ENCODE measurements at places on chromosomes 2 and 18.
A peak's percentile ranks its signal among the peaks of the same experiment; 100 is the strongest.

- no peak for DNase-seq
Measured at GRCh38 chr2:154402213-154402612, 296.3 kb upstream of the KCNJ3 start.

DNA sequence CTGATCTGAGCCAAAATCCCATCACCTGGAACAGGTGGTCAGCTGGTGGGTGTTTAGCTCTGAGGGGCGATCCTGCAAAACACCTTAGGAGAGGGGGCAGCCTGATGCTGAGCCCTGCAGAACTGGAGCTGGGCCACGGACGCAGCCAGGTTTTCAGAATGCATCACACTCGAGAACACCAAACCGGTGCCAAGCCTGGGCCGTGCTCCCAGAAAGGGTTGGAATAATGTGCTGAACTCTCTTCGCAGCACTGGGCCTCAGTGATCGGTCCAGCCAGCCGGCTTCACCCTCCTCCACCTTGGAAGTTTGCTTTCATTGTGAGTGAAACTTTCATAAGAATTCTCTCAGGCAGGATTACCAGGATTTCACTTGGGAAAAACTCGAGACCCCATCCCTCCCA lies 56.5 kb upstream of the TTC39C start:
- no peak for DNase-seq

GRCh38 chr2:79899196-79899595 lies 386.3 kb downstream of the CTNNA2 start:
- no peak for DNase-seq

DNA sequence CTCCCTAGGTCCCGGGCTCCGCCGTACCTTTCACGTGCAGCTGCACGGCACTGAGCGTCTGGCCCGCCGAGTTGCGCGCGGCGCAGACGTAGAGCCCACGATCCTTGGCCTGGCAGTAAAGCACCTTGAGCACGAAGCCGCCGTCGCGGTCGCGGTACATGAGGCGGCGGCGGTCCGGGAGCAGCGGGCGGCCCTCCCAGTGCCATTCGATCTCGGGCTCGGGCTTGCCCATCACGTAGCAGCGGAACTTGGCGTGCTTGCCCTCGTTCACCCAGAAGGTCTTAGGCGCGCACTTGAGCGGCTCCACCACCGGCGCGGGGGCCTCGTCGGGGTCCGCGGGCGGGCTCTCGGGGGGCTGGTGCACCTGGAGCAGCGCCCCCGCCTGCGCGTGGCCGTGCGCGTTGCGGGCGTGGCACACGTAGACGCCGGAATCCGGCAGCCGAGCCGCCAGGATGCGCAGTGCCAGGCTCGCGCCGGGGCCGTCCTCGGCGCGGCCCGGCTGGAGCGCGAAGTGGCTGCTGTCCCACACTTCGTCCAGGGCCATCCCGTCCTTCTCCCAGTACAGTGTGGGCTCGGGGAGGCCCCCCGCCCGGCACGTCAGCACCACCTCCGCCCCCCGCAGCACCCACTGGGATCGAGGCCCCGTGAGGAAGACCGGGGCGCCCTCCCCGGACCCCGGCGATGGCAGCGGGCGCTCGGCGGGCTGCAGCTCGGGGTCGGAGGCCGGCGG lies 980 bp downstream of the OBSL1 start:
- no peak for DNase-seq

- no peak for DNase-seq
Measured at GRCh38 chr18:79768745-79769144, 29.0 kb upstream of the KCNG2 start.

- DNase-seq, result no peak
Measured at GRCh38 chr2:172021955-172022354, 22.2 kb downstream of the METAP1D start.

DNA sequence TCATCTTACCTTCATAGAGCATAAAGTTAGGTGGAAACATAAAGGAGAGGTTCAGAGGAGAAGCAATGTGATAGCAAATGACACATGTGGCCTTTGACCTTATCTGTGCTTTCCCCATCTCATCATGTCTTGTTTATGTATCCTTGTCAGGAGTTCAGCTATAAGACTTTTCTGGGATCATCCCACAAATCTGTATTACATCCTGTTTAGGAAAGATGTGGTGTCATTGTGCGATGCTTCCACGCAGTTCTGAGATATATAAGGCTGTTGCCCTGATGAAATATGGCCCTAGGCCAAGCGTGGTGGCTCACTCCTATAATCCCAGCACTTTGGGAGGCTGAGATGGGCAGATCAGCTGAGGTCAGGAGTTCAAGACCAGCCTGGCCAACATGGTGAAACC lies 15.5 kb upstream of the MGAT5 start:
- no peak for DNase-seq

DNA sequence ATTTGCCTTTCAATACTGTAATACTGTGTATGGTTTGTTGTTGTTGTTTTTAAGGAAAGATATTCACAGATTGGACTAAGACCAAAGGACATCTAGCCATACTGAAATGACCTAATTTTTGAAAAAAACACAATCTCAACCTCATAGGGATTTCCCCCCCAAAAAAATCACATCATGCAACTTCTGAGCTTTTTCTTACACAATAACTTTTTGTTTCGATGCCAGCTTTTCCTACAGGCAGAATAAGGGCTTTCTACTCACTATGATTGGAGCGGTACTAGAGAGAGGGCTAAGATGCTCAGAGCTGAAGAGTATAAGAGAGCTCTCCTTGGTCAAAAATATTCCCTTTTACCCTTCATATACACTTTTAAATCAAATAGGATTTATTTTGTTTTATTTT lies 32.4 kb upstream of the SLC3A1 start:
- DNase-seq, result no peak

DNA sequence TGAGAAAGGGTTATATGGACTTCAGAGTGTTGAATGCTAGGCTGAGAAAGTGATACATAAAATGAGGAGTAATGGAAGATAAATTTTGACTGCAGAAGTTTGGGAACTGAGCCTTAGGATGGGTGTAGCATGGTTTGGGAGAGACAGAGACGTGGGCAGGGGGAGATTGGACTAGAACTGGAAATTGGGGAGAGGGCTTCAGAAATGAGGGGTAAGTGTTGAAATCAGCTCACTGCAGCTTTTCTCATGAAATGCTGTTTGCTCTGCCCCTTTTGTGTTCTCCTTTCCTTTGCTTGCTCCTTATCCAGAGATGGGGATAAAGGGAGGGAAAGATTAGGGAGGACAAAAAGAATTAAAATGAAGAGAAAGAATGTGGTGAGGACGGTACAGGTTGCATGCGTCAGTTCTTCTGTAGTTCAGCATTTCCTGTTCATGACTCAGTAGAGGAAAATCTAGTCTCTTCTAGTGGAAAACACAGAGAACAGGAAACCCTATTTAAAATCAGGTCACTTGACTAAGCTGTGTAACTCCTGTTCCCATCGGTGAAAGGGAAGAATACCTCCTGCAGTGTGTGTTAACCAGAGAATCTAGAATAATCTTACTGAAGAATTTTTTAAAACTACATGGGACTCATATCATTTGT lies 105.6 kb downstream of the CRIM1 start:
- no peak for DNase-seq

DNA sequence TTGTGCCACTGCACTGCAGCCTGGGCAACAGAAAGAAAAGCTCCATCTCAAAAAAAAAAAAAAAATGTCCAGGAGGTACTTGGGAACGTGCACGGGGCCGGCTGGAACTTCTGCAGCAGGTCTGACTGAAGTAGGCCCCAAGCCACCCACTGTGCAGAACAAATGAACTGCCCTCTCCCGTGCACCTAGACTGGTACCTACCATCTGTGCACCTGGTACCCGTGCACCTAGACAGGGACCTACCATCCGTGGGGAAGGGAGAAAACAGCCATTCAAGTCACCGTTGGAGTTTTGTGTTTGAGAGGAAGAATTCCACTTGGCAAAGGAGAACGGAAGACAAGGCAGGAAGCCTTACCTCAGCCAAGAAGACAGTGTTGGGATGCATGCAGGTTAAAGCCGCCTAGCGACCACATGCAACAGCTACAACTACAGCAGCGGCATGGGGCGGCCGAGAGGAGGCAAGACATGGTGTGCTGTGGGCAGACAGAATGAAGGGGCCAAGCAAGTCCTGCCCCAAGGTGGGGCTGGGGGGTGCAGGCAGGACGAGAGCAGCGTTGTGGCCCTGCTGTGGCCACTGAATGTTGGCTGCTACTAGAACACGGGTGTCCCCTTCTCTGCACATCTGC lies 16.1 kb downstream of the ST3GAL5 start:
- no peak for DNase-seq

- DNase-seq, result no peak
Measured at GRCh38 chr18:6712401-6712800, 17.1 kb upstream of the ARHGAP28 start.

GRCh38 chr18:493986-494983 lies 6.2 kb downstream of the COLEC12 start:
- DNase-seq, result no peak

DNA sequence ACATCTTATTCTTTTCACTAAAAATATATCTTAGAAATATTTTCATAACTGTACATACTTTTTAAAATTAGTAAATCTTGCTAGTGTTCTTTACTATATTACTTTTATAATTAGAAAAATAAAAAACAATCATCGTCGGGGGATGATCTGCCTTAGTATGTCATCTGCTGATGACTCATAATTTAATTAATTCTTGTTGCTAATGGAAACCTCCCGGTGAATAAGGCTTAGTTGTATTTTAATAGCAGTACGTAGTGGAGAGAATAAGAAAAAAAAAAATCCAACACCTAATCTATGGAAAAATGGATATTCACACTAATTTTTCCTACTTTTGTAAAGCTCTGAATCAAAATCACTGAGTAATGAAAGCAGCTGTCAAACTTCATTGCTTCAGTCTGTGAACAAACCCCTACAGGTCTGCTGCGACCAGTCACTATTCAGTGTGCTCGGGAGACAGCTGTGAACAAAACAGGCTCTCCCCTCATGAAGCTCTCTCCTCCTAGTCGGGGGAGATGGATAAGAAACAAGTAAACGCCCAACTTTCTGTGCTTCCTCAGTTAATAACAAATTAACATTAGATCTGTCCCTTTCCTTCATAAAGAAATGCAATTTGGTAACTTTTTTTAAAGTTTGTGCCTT lies 97.4 kb upstream of the UPP2 start:
- no peak for DNase-seq

- no peak for DNase-seq
Measured at GRCh38 chr2:206127656-206128055, 31.6 kb downstream of the NDUFS1 start.

- DNase-seq, result no peak
Measured at GRCh38 chr2:164705412-164706167, 84.3 kb upstream of the GRB14 start.

DNA sequence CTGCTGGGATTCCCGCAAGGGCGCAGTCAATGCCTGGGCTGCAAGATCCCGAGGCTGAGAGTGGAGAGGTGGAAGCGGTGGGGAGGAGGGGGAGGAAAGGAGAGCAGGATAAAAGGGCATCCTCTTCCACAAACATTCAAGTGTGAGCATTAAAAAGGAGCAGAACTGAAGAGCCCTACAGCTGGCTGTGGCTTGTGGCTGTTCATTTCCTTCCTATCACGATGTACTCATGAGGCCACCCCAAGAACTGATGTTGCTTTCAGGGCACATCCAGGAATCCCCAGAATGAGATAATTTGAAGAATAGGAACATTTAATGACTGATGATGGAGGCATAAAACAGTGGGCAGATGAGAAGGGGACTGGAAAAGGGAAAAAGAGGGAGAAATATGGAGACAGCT lies 230.8 kb upstream of the SMIM21 start:
- no peak for DNase-seq

- DNase-seq, result peak; percentile 14
Measured at GRCh38 chr2:55014962-55015939, 35.0 kb downstream of the RTN4 start.

DNA sequence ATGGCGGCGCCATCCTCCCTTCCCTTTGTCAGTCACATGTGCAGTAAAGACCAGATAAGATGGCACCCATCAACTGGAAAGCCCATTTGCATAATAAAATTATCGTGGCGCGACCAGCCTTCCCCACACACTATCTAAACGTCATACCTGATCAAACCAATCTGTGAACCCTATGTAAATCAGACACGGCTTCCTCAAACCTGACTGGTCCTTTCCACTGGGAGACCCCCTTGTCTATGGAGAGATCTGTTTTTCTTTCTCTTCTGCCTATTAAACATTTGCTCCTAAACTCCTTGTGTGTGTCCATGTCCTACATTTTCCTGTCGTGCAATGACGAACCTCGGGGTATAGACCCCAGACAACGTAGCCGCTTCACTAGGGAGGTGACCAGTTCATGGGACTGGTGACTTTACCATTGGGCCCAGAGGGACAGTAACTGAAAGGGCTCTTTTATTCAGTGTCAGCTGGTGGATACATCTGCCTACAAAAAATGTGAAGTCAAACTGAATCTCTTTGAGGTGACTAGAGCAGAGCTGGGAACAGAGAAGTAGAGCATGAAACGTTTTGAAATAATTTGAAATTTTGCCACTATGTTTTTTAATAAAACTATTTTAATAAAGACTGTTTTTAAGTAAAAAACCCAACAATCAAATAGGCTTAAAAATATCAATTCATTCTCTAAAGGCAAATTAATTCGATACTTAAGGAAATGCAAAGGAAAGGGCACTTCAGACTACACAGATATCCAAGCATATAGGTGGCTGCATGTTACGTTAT lies 87.5 kb downstream of the SOCS6 start:
- no peak for DNase-seq

DNA sequence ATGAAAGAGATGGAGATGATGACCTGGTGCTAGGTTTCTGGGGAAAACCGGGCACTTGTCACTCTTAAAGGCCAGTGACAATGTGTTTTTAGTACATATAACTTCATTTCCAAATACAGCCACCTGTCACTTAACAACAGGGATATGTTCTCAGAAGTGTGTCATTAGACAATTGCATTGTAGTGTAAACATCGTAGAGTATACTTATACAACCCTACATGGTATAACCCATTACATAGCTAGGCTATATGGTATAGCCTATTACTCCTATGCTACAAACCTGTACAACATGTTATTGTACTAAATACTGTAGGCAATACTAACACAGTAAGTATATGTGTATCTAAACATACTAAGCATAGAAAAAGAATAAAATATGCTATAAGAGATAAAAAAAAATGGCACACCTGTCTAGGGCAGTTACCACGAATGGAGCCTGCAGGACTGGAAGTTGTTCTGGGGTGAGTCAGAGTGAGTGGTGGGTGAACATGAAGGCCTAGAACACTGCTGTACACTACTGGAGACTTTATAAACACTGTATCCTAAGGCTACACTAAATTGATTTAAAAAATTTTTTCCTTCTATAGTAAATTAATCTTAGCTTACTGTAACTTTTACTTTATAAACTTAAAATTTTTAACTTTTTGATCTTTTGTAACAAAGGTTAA lies 123.2 kb downstream of the THADA start:
- DNase-seq, result no peak
